ENCODE measurements at places on chromosomes 5 and 9.
A peak's percentile ranks its signal among the peaks of the same experiment; 100 is the strongest.

DNA sequence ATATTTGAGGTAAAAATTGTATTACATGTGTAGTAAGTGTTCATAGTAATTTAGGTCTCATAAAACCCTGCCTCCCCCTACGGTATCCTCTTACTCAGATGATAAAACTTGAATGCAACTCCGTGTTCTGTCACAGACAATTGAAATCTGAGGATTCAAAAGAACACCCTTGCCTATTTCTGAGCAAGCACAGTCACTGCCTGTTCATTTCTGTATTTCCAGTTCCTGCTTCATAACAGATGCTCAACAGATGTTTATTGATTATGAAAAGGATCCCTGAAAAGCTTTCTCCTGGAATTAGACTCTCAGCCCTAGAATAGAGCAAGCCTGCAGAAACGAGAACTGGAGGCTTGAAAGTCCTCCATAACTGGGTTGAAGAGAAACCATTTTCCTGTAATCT lies 144.1 kb upstream of the SPEF2 start:
- DNase-seq = peak; percentile 7

DNA sequence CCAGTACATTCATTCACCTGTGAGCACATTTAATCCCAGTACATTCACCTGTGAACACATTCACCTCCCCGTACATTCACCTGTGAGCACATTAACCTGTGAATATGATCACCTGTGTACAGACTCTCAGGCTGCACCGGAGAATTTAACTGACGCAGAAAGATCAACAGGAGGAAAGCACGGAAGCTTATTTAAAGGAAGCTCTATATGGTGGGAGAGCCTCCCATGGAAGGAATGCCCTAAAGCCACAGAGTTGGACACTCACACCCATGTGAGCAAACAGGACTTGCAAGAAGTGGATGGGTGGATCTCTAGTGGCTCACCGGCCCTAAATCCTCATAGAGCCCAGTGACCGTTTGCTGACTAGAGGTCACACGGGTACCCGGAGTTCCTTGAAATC lies 38.2 kb downstream of the TRIP13 start:
- no peak for DNase-seq

DNA sequence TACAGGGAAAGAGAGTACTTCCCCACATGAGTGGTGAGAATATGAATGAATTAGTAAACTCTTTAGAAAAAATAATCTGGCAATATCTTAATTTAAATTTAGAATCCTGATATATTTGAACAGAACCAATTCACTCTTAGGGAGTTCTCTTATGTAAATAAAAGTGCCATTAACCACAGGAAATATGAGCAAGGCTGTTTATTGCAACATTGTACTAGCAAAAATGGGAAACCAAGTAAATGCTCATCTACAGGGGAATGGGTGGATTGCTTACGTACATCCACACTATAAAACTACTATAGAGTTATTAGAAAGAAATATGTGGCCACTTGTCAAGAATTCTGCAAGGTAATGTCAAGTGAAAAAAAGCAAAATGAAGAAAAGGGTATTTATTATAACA lies 274.5 kb downstream of the TLE1 start:
- DNase-seq = peak; percentile 51

DNA sequence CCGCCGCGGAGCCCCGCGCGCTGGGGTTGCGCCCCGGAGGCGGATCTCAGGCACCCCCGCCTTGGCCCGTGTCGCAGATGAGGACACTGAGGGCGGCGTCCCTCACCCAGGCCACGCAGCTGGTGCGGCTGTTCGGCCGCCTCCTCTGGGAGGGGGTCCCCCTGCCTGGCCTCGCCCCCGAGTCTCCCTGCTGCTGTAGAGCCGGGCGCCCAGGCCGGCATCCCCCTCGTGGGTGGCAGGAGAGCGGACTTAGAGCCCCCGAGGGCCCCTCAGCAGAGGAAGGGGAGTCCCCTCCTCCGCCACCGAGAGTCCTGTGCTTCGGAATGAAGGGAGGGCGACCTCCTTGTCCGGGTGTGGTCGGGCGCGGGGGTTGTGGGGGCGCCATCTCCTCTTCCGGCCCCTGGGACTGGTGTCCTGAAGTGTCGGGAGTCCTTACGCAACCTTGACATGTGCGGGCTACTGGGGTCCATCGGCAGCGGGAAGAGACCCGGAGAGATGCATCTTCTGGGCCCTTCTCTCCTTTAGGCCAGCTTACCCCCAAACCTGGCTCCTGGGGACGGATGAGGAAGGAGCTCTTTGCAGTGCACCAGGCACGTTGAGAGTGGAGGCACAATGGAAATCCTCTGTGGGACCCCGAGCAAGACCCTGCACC lies 11.7 kb upstream of the EXOSC2 start:
- DNase-seq = no peak

- no peak for DNase-seq
Observed at GRCh38 chr5:172769342-172769615, 1.7 kb downstream of the DUSP1 start.

GRCh38 chr9:70614786-70615463 lies 200.5 kb upstream of the KLF9 start:
- DNase-seq = no peak

GRCh38 chr5:142301540-142301939 lies 23.3 kb downstream of the SPRY4 start:
- no peak for DNase-seq

- peak; percentile 69 for DNase-seq
Observed at GRCh38 chr9:16352791-16353401, 517.6 kb downstream of the BNC2 start.

Data from fibroblast of mammary gland (primary cell).